Endothelial cell of umbilical vein (primary cell): ENCODE measurements at places on chromosomes 3 and 15.

GRCh38 chr15:64058279-64058678, 12.0 kb upstream of the DAPK2 start:
- DNase-seq = no peak

DNA sequence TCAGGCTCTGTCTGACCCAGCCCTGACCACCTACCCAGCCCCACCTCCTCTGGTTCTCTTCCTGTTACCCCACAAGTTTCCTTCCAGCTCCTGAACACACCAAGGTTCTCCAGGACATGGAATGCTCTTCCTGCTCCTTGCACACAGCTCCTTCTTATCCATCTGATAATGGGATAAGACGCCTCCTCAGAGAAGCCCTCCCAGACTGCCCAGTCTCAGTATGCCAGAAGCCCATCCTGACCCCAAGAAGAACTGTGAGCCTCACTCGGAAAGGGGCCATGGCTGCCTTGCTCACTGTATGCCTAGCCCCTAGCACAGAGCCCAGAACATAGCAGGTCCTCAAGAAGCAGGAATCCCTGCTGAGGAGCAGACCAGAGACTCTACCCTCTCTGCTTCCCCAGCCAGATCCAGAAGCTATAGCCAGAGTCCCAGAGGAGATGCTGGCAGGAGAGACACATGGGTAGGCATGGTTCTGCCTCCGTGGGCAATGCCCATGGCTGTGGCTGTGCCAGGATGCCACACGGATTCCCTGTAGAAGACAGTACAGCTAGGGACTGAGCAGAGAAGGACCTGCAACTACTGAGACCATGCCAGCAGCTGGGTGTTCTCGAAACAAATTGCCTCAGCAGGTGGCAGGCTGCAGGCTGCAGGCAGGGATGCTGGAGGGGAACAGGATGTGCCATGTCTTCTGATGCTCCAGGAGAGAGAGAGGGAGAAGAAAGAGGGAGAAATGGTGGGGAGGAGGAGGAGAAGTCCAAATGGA, 74.0 kb upstream of the LINGO1 start:
- DNase-seq = no peak

DNA sequence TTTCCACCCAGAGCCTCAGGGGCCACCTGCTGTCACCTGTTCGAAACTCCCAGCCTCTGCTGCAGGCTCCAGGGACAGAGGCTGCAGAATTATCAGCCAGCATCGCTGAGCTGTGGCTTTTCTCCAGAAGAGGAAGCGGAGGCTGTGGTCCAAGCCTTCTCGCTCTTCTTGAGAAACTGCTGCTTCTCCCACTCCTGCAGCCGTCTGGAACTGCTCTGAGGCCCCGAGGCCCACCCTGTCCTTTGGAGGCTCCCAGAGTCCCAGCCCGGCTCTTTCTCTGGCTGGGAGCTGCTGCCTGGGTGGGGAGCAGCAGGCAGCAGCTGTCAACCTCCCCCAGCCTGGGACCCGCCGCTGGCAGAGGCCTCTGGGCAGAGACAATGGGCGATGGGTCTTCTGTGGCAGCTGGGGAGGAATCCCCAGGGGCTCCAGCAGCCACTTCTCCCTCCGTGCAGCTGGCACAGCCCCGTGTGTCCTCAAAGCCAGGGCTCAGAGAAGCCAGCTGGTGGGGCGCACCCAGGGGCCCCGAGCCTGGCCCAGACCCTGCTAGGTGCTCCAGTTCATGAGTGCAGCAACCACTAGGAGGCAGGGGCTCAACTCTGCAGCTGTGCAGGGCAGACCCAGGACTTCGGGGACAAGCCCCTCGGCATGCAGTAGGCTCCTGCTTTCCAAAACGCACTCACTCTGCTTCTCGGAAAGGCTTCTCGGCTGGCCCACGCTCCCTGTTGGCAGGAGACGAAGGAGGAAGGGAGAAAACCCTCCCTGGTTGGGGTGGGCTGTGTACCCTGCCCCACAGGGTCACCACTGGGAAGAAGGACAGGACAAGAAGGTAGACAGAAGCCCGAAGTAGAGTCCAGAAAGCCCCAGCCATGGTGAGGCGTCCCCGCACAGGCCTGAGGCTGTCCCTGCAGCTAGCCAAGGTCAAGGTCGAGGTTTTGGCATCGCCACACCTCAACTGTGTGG, 49.9 kb upstream of the FURIN start:
- DNase-seq = no peak

- DNase-seq = peak; percentile 82
Observed at GRCh38 chr3:189132231-189132671, 39.5 kb upstream of the TPRG1 start.

DNA sequence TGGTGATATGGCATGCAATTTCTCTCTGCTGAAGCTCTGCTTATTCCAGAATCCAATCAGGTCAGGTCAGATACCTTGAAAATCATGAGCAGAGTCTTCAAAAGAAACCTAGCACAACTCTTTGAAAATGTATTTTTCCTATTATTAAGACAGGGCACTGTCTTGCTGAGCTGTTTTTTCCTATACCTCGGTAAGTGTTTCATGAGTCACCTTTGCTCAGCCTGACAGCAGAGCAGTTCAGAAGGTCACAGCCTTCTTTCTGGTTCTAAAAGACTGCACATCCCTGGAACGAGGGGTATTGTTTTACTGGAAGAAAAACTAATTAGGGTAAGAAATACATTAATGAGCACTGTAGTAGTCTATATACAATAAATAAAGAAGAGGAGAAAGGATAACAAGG, 422.0 kb downstream of the SOX2 start:
- DNase-seq = no peak

DNA sequence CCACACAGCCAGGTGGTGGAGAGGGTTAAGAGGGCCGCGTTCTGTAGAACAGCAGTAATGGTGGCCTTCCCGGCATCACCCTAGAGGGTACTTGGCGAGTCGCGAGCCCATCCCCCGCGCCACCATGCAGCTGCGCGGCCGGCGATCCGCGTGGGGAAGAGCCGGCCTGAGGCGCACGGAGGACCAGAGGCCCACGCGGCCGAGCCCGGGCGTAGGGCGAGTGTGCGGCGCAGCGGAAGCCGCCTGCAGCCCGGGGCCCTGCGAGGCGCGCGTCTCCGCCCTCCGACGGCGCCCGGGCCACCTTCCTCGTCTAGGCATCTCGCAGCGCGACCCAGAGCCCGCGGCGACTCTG, 423 bp downstream of the TKT start:
- DNase-seq = peak; percentile 35

DNA sequence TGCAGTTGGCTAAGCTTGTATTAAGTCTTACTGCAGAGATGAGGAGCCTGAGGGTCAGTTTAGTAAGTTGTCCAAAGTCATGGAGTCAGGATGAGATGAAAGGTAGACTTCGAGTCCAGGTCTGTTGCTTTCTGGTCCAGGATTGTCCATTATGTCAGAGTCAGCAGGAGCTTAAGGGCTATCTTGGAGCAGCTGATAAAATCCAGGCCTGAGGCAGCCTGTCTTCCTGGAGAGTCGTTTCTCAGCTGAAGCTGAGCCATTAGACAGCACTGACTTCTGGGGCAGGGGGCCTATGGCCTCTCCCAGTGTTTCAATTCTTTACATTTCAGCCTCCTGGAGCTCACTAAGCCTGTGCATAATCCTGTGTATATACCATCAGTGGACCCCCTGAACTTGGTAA, 219.5 kb upstream of the GAP43 start:
- DNase-seq = no peak

GRCh38 chr3:76470285-76470684, 569.6 kb upstream of the ROBO2 start:
- DNase-seq = no peak

- DNase-seq = peak; percentile 70
Observed at GRCh38 chr3:169354774-169355501, 308.6 kb downstream of the MECOM start.

- peak; percentile 86 for DNase-seq
Observed at GRCh38 chr3:46695177-46695961, 1.9 kb upstream of the ALS2CL start.

DNA sequence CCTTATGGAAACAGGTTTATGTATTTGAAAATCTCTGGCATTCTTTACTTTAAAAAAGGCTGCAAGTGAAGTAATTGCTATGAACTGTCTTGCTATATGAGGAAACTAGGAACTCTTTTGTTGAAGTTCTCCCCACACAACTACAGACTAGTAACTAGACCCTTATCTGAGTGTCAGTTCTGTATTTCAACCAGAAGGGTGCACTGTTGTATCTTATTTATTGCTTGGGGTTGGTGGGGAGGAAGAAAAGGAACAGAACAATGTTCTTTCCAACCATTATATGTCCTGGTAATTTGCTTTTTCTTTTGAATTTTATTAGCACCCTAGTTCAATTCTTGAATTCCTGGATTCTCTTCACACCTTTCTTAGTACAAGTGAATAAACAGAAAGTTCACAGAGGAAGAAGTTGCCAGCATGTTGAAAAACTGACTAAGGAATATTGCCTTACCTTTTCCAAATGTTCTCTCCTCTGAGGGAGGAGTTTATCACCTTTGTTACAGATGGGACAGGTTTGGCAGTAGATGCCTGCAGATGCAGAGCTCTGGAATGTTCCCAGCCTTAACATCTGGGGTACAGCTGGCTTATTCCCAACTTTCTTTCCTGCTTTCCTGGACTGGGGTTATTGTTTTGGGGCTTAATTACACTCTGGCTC, 162.4 kb upstream of the CFAP20DC start:
- peak; percentile 44 for DNase-seq

GRCh38 chr3:150899141-150899540, 6.1 kb downstream of the MINDY4B start:
- DNase-seq = no peak

DNA sequence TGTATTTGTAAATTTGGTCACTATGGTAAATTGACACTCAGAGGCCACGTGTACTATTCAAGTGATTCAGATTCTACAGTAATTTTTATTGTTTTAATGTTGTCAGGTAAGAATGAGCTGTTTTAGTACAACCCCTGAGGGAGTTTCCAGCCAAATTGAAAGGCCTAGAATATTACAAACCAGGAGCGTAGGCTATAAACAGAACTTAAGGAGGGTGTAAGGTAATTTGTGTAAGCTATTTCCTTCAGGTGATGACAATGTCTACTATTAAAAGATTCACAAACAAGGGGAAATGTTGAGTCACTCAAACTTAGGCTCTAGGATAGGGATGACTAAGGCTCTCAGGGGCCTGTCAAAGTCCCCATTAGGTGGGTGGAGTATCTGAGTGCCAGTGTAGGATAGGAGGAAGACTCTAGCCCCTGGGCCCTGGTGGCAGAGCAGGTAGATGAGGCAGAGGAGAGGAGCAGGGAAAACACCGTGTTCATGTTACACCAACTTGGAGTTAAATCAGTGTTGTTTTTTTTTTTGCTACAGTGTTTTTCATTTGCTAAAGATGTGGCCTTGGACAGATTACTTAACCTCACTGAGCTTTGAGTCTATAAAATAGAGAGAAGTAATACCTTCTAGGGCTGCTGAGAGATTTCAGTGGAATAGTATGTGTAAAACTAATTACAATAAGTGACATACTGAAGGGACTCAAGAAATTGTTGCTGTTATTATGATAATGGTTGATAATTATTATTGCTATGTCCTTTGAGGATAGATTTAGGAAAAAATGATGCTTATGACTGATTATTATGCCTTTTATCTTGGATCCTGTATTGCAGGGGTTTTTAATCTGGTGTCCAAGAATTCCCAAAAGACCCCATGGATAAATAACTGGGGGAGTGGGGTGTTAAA, 10.3 kb downstream of the TM4SF1 start:
- peak; percentile 90 for DNase-seq

GRCh38 chr15:101501703-101502373, 12.3 kb upstream of the PCSK6 start:
- peak; percentile 34 for DNase-seq
